ENCODE measurements at places on chromosomes 1 and 21.

GRCh38 chr1:162141281-162142054 is 72.0 kb downstream of the NOS1AP start:
- peak; percentile 60 for DNase-seq

DNA sequence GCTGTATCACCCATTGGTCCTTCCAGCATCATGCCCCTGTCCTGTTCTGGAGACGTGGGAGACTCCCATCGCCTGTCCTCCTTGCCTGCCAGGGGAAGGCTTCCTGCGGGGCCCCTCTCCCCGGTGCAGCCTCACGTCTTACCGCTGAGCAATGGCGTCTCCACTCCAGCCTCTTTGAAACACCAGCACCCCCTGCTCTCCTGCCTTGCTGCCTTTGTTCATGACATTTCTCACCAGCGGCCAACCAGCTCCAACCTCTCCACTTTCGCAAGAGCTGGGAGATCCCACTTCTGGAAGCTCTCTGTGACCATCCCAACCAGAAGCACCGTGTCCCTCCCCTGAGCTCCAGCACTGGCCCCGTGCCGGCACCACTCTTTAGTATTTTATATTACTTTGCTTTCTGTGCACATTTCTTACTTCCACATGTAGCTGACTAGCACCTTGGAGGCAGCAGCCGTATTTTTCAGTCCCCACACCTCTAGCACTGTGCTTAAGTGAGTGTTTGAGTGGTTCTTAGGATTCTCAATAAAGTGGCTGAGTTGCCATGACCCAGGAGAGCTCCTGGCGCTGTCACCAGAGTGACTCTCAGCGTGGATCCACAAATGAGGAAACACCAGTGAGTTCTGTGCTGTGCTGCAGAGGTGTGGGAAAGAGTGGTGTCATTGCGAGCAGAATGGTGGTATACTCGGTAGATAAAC is 83.5 kb downstream of the ATP5PO start:
- no peak for DNase-seq

DNA sequence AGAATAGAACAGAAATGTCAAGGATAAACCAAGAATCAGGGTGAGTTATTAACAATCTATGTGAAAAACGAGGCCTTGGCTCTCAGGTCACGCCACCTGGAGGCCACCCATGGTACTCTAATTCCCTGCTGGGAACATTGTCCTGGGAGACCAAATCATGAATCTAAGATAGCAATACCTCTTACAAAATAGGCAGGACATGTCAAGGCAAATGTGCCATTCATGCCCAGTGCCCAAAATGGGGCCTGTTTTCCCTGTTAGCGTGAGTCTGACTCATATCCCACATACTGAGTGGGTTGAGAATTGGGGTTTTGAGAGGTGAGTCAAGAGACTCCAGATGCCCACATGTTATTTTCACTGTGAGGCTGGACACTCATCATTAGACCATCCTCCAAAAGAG is 380.8 kb downstream of the HHIPL2 start:
- peak; percentile 91 for DNase-seq

GRCh38 chr1:53366901-53367502 is 39.1 kb upstream of the LRP8 start:
- no peak for DNase-seq

DNA sequence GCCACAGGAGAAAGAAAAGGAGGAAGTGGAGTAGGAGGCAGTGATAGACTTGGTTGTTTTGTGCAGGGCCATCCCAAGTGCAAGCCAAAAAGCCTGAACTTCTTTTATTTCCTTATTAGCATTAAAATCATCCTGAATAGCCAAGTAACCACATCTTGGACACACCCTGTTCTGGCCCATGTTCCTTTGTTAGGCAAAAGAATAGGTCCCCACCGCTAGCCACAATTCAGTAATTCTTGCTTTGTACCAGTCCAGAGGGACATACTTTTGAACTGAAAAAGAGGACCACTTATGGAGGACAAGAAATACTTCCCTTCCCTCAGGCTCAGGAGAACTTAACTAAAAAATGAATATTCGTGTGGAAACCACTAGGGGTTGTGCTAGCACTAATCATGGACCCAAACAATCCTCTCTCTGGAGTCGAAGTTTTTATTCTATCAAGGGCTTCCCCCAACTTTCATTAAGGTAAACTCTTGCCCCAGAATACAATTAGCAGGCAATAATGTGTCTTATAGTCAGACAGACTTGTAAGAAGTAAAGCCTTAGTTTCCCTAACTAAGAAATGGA is 19.4 kb downstream of the TNFSF4 start:
- DNase-seq: no peak

DNA sequence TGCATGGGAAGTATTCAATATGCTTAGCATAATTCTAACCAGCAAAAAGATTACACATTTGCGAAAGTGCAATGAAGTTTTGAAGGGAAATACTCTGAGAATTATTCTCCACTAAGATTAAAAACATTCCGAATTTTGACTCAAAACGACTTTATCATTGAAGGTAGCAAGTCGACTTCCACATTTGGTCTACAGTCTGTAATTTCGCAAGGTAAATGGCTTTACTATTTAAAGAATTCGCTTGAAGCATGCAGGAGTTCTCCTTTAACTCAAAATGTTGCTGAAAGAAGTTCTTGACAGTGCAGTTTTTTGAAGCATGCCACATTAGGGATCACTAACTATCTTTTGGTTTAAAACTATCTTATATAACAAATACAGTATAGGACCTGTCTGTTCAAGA is 161.0 kb upstream of the HP1BP3 start:
- no peak for DNase-seq

GRCh38 chr1:7809742-7810141 is 25.7 kb downstream of the PER3 start:
- DNase-seq: no peak

GRCh38 chr1:31667065-31667785 is 22.5 kb upstream of the PEF1 start:
- no peak for DNase-seq

DNA sequence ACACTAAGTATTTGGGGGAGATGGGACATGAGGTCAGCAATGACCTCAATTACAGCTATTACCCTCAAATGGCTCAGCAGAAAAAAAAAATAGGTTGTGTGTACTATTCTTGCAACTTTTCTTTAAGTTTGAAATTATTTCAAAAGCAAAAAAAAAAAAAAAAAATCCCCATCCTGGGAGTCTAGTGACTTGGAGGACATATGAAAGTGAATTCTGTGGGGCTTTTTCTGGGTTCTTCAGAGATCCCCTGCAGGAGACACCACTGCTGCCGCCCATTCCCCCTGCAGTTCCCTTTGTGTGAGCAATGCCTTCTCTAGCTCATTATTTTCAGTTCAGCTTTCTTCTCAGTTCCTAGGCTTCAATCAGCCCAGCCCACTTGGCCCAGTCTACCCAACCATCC is 16.7 kb downstream of the HSD11B1 start:
- no peak for DNase-seq

DNA sequence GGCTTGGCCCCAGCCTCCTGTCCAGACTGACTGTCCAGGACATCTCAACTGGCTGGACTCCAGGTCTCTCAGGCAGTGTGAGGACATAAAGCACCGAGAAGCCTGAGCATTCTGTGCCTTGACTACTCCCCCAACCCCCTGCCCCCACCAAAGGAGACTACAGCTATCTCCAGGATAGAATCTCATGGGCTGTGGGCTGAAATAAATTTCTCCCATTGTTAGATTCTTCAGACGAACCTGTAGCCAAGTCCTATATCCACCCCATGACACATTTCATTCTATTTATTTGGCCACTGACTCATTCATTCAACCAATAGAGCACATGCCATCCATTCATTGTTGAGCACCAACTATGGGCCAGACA is 11.4 kb downstream of the VWA5B1 start:
- no peak for DNase-seq

GRCh38 chr1:24931468-24932231 is 1.6 kb upstream of the RUNX3 start:
- no peak for DNase-seq

DNA sequence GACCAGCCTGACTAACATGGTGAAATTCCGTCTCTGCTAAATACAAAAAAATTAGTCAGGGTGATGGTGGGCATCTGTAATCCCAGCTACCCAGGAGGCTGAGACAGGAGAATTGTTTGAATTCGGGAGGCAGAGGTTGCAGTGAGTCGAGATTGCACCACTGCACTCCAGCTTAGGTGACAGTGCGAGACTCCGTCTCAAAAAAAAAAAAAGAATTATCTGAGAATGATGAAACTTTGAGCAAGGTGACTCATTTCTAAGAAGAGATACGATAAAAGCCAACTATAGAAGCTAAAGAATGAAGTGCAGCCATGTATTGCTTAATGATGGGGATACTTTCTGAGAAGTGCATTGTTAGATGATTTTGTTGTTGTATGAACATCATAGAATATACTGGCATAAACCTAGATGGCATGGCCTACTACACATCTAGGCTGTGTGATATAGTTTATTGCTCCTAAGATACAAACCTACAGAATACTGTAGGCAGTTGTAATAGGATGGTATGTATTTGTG is 64.7 kb downstream of the SNRPE start:
- DNase-seq: no peak

- peak; percentile 94 for DNase-seq
These were observed 104.4 kb downstream of the PCBP3 start for GRCh38 chr21:45747802-45748445.

DNA sequence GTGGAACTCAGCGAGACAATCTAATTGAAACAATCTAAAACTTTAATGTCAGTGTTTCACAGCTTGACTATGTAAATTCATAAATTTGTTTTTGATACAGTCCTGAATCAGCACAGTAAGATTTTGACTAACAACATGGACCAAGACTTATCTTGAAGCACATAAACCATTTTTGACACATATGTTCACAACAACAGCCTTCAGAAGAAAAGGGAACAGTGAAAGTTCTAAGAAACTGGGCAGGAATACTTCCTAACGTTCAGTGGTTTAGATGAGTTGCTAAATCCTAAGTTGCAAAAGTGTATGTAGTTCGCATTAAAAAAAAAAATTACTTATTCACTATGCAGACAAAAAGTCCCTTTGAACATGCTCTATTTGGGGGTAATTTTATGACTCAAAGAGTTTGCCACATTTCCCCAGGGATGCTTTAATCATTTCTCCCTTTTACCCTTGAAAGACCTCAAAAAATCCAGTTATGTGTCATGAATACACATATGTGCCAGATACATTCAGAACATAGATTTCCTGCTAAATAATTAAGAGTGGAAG is 120.2 kb downstream of the MRPL39 start:
- DNase-seq: no peak

DNA sequence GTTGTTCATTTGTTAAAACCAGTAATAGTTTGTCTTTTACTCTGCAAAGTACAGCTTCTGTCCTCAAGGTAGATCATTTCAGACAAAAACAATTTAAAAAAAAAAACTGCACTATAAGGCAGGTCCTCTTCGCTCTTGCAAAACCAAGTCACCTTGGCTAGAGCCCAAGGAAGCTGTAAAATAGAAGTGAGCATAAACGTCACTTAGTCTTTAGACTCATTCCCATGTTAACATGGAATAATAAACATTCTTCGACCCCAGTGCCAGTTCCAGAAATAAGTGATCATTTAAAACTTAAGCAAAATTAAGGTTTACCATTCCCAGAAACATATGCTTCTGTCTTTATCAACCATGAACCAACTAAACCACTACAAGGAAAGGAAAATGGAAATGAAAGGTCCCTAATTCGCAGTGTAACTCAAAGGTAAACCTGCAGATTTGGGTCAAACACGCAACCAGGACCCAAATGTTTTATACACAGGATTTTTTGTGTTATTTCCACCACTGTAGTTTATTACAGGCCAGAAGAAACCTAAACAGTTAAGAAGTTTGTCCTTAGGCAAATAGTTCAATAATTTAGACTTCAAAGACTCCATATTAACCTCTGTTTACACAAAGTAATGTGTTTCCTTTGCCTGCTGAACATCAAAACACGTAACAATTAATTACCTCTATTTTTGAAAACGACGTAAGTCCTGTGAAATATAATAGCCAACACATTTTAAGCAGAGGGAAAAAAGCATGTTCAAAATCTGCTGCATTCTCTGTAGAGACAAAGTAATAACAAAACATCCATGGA is 54.6 kb downstream of the TGFBR3 start:
- no peak for DNase-seq

DNA sequence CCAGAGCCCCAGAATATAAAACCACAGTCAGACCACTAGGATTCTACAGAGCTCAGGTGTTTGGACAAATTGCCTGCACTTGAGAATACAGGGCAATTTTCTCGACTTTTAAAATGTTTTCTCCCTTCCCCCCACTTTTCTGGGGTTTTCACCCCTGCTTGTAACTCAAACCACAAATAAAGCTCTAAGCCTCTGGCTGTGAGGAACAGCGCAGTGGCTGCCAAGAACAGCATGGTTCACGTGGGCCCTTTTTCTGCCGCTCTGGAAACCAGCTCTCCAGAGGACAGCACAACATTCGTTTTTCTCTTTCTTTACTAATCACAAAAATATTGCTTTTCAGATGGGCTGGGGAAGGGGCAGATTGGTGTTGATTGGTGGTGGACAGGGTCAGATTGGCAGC is 102.2 kb upstream of the JUN start:
- DNase-seq: no peak

- DNase-seq: no peak
These were observed 72.1 kb downstream of the VPS26C start for GRCh38 chr21:37195059-37195458.

GRCh38 chr21:39175154-39175553 is 8.1 kb downstream of the PSMG1 start:
- DNase-seq: peak; percentile 31

DNA sequence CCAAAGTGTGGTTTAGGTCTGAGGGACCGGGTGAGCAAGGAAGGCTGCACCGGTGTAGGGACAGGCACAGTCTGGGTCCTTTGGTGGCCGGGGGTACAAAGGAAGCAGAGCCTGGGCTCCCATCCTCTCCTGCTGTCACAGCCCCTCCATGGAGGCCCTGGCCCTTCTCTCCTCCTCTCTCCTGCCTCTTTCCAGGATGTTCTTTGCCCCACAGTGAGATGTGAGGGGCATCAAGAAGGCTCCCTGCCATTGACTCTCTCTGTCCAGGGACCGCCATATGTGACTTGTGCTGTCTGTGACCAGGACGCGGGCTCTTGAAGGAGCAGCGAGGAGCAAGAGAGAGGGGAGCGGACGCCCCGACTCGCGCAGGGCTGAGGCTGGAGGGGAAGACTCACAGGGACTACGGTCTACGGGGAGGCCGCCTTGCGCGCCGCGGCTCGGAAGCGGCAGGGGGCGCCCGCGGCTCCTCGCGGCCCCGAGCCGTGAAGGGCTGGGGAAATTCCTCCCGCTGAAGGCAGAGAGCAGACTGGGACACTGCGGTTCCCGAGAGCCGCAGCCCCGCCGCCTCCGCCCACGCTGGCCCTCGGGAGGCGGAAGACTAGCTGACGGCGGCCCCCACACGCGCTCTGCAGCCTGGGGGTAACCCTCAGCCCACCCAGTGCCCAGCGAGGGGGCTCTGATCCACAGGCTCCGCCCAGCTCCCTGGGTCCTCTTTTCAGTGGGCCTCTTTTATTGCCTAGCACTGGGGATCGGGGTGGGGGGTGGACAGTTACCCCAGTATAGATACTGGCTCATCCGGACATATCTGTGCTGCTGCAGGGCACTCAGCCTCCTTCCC is 40.8 kb downstream of the MAB21L3 start:
- DNase-seq: peak; percentile 93

- DNase-seq: no peak
These were observed 16.0 kb upstream of the ZBTB8B start for GRCh38 chr1:32448773-32449456.

- DNase-seq: peak; percentile 66
These were observed 30.9 kb upstream of the RBM15 start for GRCh38 chr1:110308247-110308646.

Data from AG08395 (cell line).